Activated naive CD4-positive, alpha-beta T cell treated with anti-CD3 and anti-CD28 coated beads for 36 hours (primary cell): ENCODE measurements at places on chromosomes 11 and 22.

DNA sequence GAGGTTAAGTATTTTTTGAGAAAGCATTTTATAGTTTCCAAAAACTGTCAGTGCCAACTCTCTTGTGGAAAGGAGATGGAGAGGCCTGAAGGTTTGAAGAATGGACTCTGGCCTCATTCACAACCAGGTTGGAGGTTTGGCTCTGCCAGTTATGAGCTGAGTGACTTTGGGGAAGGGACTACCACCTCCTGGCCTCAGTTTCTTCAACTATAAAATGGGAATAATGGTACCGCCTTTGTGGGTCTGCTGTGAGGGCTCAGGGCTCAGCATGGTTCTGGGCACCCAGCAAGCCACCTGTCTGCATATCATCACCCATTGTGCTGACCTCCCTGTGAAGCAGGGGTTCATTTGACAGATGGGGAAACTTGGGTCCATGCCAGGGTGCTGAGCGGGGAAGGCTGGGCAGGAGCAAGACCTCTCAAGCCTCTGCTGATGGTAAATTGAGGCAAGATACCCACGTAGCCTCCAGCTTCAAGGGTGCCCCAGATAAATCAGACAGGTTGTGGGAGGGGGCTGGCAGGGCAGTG is 3.5 kb upstream of the LIF start:
- DNase-seq = no peak

- no peak for DNase-seq
Observed at GRCh38 chr22:48744283-48744641, 1083.4 kb downstream of the BRD1 start.

- DNase-seq = no peak
Observed at GRCh38 chr11:125517116-125517770, 21.2 kb upstream of the FEZ1 start.

DNA sequence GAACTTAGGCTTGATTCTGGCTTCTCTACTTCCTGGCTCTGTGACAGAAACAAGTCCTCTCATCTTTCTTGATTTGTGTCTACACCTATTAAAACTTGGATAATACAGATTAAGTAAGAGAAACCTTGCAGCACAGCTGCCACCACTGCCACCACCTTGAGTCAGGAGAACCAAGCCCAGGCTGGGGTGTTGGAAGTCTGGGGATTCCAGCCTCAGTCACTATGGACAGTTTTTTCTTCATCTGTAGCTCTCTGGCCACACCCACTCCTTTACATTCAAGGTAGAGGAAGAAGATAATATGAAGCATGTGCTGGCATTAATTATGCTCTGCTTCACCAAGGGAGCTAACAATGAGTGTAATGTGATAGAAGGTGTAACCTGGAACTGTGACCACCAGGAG is 75.7 kb downstream of the RELT start:
- no peak for DNase-seq

GRCh38 chr22:35467681-35468434 is 67.9 kb downstream of the MCM5 start:
- no peak for DNase-seq
